ENCODE measurements at places on chromosomes 16 and 17.

DNA sequence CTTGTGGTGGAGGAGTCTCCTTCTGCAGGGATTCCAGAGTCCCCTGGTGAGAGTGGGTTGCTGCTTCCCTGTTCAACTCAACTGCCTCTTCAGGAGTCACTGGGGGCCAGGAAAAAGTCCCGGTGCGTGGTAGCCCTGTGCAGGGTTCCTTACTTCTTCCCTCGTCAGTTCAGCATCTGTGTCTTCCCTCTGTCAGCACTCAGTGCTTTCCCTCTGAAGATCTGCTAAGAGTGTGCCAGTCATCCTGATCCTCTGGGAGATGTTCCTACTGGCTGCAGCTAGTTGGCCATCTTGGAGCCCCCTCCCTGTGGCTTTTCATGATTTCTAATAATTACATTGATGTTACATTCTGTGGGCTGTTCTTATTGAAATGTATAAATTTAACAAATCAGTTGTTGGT lies 36.5 kb downstream of the NF1 start:
- no peak for DNase-seq

GRCh38 chr17:66712453-66712852 lies 122.5 kb upstream of the CACNG5 start:
- no peak for DNase-seq

DNA sequence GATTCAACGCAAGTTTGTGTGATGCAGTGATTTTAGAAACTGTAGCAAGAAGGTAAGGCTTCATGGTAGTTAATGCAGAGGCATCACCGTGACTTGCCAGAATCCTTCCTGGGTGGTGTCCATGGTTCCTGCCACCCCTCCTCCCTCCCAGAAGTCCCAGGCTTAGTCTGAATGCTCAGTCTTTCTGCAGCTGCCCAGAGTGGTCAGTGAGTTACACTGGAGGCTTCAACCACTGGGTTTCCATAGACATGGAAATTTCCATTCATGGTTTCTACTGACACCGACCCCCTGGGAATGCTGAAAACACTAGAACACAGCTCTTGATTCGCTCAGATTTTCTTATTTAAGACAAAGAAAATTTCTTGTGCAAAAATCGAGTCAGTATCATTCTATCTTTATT lies 159.4 kb upstream of the HSBP1 start:
- no peak for DNase-seq

- DNase-seq: no peak
These were observed 448.0 kb downstream of the SLC39A11 start for GRCh38 chr17:72644492-72644891.

DNA sequence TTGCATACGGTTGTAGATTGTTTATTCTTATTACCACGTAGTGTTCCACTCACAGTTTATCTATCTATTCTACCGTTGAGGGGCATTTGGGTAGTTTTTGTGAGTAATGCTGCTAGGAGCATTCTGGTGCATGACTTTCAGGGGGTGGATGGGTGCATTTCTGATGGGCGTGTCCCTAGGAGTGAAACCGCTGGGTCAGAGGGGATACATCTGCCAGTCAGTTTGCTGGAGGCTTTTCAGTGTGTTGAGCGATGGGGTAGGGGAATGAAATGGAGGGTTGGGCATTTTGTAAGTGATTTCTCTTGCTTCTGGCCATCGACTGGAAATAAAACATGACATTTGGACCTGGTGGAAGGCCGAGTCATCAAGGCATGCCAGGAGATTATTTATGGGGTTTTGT lies 17.0 kb upstream of the IRX3 start:
- DNase-seq: no peak

DNA sequence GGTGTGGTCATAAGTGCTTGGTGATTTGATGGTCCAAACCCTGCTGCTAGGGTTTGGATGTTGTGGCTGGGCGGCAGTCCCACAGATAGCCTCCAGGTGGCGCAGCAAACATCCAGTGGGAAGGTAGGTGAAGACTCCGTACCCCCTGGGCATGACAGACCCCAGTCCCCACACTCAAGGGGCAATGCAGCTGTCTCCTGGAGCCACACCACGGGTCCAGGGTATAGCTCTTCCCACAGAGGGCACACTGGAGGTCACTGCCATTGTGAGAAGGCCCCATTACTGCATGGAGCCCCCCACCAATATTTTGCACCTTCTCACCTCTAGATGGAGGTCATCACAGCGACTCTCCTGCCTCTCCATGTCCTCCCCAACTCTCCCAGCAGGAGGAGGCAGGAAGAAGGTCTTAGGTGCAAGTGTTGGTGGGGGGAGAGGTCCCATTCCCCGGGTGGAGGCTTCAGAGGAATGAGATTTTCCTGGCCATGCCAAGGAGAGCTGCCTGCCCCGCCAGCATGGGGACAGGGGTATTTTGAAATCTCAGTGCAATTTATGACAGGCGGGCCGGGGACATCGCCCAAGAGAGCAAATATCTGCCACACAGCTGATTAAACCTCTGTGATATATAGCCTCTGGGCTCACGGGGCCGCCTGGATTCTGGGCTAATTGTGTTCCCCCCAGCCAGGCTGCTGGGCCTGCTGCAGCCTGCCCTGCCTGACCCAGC lies 17.1 kb upstream of the C17orf113 start:
- DNase-seq: peak; percentile 72

- DNase-seq: no peak
These were observed 85.4 kb upstream of the MED13 start for GRCh38 chr17:62150471-62150870.

- no peak for DNase-seq
These were observed 4.8 kb downstream of the SYNGR2 start for GRCh38 chr17:78173097-78173715.

DNA sequence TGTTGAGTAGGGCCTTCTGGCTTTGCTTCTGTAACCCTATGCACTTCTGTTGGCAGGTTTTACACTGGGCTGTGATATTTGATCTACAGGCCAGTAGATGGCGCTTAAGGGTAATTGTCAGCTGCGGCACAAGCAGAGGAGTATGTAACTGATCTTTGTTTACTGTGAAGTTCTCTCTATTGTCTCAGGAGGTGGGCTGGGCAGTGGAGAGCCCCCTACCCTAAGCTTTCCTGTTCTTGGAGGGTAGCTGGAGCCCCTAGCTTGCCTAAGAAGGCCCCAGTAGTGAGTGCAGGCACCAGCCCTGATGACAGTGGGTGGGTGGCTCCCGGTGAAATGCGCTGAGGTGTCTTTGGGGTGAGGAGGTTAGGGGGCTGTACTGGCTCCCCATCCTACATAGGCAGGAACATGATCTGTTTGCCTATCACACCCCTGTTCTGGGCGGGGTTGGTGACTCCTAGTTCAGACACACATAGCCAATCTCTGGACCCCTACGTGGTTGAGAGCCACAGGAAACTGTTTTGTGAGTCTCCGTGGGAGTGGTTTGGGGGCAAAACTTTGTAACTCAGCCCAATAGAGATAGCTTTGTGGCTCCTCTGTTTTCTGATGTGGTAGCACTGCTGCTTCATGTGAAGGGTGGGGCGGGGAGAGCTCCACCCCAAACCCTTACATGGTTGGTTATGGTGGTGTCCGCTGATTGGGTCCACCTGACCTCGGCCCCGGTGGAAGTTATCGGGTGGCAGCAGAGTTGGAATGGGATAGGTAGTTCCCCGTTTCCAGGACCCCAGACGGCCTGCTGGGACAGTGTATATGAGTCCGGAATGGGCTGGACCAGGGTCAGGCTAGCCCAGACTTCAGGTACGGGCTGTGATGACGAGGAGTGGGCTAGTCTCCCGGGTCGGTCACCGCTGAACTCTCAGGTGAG lies 60.4 kb downstream of the SLFN11 start:
- peak; percentile 66 for DNase-seq

DNA sequence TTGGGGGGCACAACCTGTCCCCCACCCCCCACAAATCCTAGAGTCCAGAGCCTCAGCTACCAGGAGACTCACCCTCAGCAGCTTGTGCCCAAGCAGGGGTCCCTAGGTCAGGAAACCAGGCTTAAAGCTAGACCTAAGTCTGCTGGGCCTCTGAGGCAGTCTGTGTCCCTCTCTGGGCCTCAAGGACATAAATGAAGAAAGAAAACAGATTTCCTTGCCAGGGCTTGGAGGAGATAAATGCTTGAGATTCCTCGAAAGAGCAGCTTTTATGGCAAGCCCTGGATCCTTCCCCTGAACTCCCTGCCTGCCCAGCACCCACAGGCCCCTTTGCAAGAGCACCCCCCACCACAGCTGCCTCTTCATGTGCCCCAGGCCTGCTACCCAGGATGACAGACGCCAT lies 3.3 kb downstream of the SRCIN1 start:
- no peak for DNase-seq

- DNase-seq: peak; percentile 58
These were observed 7.9 kb upstream of the MT2A start for GRCh38 chr16:56600398-56600999.

- no peak for DNase-seq
These were observed 50.9 kb downstream of the CYB561 start for GRCh38 chr17:63395075-63395805.

DNA sequence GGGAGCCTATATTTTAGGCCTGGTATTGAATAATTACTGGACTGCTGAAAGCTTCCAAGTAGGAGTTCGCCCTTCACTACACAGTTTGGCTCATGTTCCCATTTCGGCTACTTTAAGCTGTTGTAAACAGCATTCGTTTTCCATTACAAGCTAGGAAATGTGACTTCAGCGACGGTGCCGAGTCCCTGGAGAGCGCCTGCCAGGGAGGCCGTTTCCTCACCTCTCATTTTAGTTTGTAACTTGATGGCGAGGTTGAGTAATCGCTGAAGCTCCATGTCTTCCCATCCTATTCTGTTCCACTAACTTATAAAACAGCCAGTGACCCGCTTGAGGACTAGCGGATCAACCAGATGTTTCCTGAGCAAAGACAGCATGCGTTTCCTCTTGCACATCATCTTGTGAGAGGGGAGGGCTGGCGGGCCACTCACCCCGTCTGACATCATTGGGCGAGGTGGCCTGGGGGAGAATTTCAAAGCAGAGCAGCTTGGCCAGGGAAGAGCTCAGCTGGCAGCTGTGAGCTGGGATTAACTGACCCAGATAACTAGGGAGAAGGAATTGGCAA lies 32.9 kb downstream of the PCTP start:
- no peak for DNase-seq

- DNase-seq: no peak
These were observed 2.3 kb downstream of the MYO15B start for GRCh38 chr17:75589919-75590303.

DNA sequence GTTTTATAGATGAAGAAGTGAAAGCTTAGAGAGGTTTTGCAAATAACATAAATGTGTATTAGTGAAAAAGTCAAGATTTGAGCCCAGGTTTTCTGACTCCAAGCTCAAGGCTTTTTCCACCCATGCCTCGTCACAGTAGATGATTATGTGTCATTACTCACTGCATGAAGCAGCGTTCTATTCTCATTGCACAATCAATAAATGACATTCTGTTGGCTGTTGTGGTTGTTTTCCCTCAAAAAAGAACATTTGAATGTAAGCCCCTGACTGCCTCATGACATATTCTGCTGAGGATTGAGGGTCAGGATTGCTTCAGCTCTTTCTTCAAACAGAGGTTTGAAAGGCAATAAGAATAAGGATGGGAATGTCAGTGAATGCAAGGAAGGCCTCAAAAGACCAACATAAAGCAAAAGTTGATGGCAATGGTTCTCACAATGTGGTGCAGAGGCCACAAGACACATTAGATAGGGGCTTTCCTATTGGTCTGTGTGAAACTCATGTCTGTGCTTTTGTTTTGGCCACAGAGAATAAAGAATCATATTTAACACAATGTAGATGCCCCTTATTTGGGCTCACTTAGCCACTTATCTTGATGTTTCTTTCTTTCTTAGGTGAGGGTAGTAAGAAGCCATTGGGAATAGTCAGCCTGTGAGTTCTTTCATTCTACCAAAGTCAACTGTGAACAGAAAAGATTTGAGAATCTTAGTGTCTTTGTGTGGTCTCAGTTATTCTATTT lies 5.4 kb upstream of the MMD start:
- DNase-seq: no peak

- no peak for DNase-seq
These were observed 57.4 kb upstream of the HAPSTR1 start for GRCh38 chr16:9034056-9034455.

DNA sequence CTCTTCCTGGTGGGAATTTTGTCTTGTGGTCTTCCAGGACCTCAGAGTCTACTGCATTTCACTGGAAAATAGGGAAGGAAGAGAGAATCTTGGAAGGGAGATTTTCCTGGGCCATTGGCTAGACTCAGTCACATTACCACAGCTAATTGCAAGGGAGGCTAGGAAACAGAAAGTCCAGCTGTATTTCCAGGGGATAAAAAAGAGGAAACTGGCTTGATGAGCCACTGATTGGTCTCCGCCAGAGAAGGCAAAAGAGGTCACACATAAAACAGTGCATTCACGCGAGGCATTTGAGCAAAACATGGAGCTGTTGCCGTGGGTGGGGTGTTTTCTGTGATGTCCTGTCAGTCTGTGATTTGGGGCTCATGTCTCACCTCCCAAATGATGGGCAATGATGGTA lies 345.3 kb downstream of the FOXL1 start:
- no peak for DNase-seq

- DNase-seq: peak; percentile 89
These were observed 23.9 kb upstream of the FMNL1 start for GRCh38 chr17:45197555-45198334.

GRCh38 chr16:15031179-15031578 lies 24.7 kb downstream of the NTAN1 start:
- no peak for DNase-seq

- DNase-seq: peak; percentile 65
These were observed 204.5 kb upstream of the RPL38 start for GRCh38 chr17:73998653-73999645.

DNA sequence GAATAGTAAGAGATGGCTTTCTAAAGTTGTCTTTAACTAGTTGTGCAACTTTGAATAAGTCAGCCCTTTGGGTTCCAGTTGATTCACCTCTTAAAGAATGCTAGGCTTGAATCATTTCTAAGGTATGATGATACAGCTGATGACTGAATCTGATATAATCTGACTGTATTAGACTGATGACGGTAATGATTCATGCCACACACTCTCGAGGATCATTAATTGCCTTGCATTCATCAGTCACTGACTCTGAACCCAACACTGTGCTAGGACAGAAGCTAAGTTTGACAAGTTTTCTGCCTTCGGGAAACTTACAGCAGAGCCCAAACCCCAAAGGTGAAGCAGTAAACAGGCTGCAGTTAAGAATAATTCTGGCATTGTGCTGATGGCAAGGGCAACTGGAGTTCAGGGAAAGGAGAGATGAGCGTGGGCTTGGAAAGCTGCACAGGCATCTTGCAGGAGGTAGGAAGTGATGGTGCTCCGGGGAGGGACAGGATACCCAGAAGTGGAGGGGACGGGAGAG lies 25.8 kb downstream of the ASIC2 start:
- no peak for DNase-seq

DNA sequence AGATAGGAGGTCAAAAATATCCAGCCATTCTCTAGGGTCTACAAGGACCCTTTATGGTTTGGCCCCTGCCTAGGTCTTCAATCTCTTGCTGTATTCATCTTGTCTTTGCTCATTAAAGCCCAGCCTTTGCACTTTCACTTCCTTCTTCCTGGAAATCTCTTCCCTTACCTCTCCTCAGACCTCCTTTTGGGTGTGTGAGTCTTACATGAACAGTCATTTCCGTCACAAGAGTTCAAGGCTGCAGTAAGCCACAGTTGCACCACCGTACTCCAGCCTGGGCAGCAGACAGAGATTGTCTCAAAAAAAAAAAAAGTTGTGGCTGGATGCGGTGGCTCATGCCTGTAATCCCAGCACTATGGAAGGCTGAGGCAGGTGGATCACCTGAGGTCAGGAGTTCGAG lies 6.0 kb upstream of the ATP1B2 start:
- no peak for DNase-seq

- no peak for DNase-seq
These were observed 3.3 kb downstream of the LUC7L3 start for GRCh38 chr17:50722746-50723145.

Data from OCI-LY7 (cell line).